ENCODE measurements at places on chromosomes 13 and 19. TPM values are rescaled to one million over a fixed set of nuclear protein-coding genes. Genes with fewer than 3 reads are reported as not detected.

Gene IGFL1
- total RNA-seq, result not detected

Gene ZNF530
- 4.0 TPM for total RNA-seq

Gene PRSS57
- not detected for total RNA-seq

Gene SIGLEC9
- total RNA-seq, result not detected

Gene SHANK1
- 1.9 TPM for total RNA-seq

Gene C13orf46
- total RNA-seq, result 1.7 TPM

Gene PSG6
- not detected for total RNA-seq

Gene LIM2
- total RNA-seq, result not detected

Gene CNFN
- total RNA-seq, result not detected

Gene FCER2
- not detected for total RNA-seq

- no peaks in the 10 kb centered on the region for H3K36me3 ChIP-seq
- H3K4me1 ChIP-seq, result peaks cover 15% of the 10 kb centered on the region
These were observed at the start of gene MYADM for GRCh38 chr19:53867225-53868090. Gene MYADM (plus strand): TSS chr19:53867883. CDS start chr19:53873530, 5,647 bp downstream.

GRCh38 chr19:58033741-58034476 is at the start of gene ZSCAN1:
Gene ZSCAN1 (plus strand): TSS chr19:58034025. CDS start chr19:58037837, 3,812 bp downstream.
- H3K27ac ChIP-seq, result no peak within 1 kb of the TSS
- H3K36me3 ChIP-seq, result no peaks in the 10 kb centered on the region
- no peaks in the 10 kb centered on the region for H3K4me1 ChIP-seq
- H3K4me3 ChIP-seq, result no peak within 1 kb of the TSS
- no peaks in the 10 kb centered on the region for H3K27me3 ChIP-seq

DNA sequence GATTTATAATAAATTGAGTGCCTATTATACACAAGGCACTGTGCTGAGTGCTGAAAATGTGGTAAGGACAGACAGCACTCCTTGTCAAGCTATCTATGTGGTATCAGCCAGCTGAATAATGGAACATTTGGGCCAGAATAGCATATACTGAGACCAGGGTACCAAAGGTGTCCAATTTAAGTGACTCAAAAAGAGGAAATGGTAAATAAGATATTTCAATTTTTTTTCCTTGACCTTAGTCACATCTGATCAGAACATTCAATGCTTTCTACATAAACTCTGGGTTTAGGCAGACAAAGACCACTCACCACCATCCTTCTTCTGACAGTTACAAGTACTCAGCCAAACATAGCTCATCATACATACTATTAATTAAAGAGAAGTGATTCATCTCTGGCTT is 43.2 kb downstream of the RCBTB2 start:
- H3K27me3 ChIP-seq, result no peaks in the 10 kb centered on the region
- no peak overlapping the region for H3K4me3 ChIP-seq
- no peak for DNase-seq

GRCh38 chr19:10332158-10332964 is 968 bp downstream of the RAVER1 start:
- no peaks in the 10 kb centered on the region for H3K27me3 ChIP-seq
- H3K4me1 ChIP-seq, result peaks cover 16% of the 10 kb centered on the region
- H3K4me3 ChIP-seq, result peak overlapping the region; percentile 0
- DNase-seq, result no peak
- H3K36me3 ChIP-seq, result peaks cover 20% of the 10 kb centered on the region

DNA sequence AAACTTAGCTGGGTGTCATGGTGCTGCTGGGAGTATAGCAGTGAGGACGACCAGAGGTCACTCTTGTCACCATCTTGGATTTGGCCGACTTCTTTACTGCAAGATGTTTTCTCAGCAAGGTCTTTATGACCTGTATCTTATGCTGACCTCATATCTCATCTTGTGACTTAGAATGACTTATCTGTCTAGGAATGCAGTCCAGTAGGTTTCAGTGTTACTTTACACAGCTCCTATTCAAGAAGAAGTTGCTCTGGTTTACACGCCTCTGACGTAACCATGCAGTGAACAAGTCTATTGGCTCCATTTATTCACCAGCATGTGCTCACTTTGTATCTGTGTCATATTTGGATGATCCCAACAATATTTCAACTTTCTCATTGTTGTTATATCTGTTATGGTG is 26.7 kb downstream of the ZNF850 start:
- H3K27me3 ChIP-seq, result no peaks in the 10 kb centered on the region
- H3K36me3 ChIP-seq, result peaks cover 11% of the 10 kb centered on the region
- H3K4me3 ChIP-seq, result no peak overlapping the region

- H3K27ac ChIP-seq, result no peak overlapping the region
- H3K27me3 ChIP-seq, result peaks cover 11% of the 10 kb centered on the region
- H3K4me1 ChIP-seq, result no peaks in the 10 kb centered on the region
- no peak for DNase-seq
- no peak overlapping the region for H3K4me3 ChIP-seq
- H3K36me3 ChIP-seq, result no peaks in the 10 kb centered on the region
These were observed 55.6 kb downstream of the GJA3 start for GRCh38 chr13:20105161-20105689.

DNA sequence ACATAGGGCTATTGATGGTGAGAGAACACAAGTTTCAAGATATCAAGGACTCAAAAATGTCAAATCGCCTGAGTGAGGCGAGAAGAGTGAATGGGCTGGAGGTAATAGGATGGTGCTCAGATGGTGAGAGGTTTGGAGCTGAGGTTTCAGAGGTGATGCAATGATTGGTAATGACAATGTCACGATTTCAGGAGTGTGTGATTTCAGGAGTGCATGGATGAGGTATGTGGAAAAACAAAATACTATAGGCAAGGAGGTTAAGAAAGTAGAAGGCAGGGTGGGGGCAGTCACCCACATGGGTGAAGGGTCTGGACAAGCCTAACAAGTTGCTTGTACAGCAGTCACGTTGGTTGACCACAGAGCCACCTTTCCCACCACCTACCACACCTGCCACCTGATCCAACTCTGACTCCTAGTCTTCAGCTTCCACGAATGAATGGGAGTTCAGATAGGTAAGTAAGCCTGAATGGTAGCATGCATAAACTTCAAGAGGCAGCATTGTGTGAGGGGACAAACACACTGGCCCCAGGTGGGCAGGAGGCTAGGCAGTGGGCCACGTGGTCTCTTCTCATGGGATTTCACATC is 71.5 kb downstream of the RUBCNL start:
- H3K4me3 ChIP-seq, result no peak overlapping the region
- no peaks in the 10 kb centered on the region for H3K36me3 ChIP-seq
- peaks cover 3% of the 10 kb centered on the region for H3K27me3 ChIP-seq
- no peaks in the 10 kb centered on the region for H3K4me1 ChIP-seq
- no peak for DNase-seq

- no peak for DNase-seq
- no peaks in the 10 kb centered on the region for H3K36me3 ChIP-seq
- H3K4me1 ChIP-seq, result no peaks in the 10 kb centered on the region
- no peak overlapping the region for H3K27ac ChIP-seq
- no peak overlapping the region for H3K4me3 ChIP-seq
- no peaks in the 10 kb centered on the region for H3K27me3 ChIP-seq
These were observed 254.9 kb upstream of the PCDH20 start for GRCh38 chr13:61670384-61671161.

- no peak for DNase-seq
- H3K4me3 ChIP-seq, result no peak overlapping the region
- H3K4me1 ChIP-seq, result no peaks in the 10 kb centered on the region
These were observed 30.6 kb upstream of the LRP3 start for GRCh38 chr19:33163481-33163880.

DNA sequence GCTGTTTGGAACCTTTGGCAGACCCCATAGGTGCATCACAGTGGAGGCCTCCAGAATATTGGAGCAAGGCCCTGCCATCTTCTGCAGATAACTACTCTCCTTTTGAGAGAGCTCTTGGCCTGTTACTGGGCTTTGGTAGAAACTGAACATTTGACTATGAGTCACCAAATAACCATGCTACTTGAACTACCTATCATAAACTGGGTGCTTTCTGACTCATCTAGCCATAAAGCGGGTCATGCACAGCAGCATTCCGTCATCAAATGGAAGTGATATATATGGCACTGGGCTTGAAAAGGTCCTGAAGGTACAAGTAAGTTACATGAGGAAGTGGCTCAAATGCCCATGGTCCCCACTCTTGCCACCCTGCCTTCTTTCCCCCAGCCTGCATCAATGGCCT is 782.5 kb upstream of the SLITRK6 start:
- no peaks in the 10 kb centered on the region for H3K36me3 ChIP-seq
- no peaks in the 10 kb centered on the region for H3K27me3 ChIP-seq
- H3K4me1 ChIP-seq, result no peaks in the 10 kb centered on the region
- no peak for DNase-seq
- H3K27ac ChIP-seq, result no peak overlapping the region
- no peak overlapping the region for H3K4me3 ChIP-seq

- H3K27ac ChIP-seq, result no peak overlapping the region
- no peak for DNase-seq
- no peak overlapping the region for H3K4me3 ChIP-seq
- H3K36me3 ChIP-seq, result peaks cover 2% of the 10 kb centered on the region
- no peaks in the 10 kb centered on the region for H3K27me3 ChIP-seq
These were observed 21.0 kb downstream of the RFX1 start for GRCh38 chr19:13984875-13985741.

- H3K27ac ChIP-seq, result peak overlapping the region; percentile 65
- H3K4me3 ChIP-seq, result no peak overlapping the region
- no peaks in the 10 kb centered on the region for H3K36me3 ChIP-seq
- H3K4me1 ChIP-seq, result peaks cover 18% of the 10 kb centered on the region
These were observed 42.2 kb downstream of the IFT88 start for GRCh38 chr13:20609145-20609544.

- H3K27ac ChIP-seq, result no peak overlapping the region
- DNase-seq, result peak; percentile 63
- H3K36me3 ChIP-seq, result no peaks in the 10 kb centered on the region
- peaks cover 4% of the 10 kb centered on the region for H3K27me3 ChIP-seq
These were observed 43.9 kb downstream of the SIAH3 start for GRCh38 chr13:45807520-45808099.

GRCh38 chr19:10010247-10010691 is at the start of gene COL5A3:
Gene COL5A3 (minus strand): TSS chr19:10010504. CDS start chr19:10010385, 119 bp downstream.
- DNase-seq, result no peak
- no peak within 1 kb of the TSS for H3K27ac ChIP-seq
- H3K27me3 ChIP-seq, result peaks cover 2% of the 10 kb centered on the region
- peaks cover 4% of the 10 kb centered on the region for H3K4me1 ChIP-seq
- no peak within 1 kb of the TSS for H3K4me3 ChIP-seq

DNA sequence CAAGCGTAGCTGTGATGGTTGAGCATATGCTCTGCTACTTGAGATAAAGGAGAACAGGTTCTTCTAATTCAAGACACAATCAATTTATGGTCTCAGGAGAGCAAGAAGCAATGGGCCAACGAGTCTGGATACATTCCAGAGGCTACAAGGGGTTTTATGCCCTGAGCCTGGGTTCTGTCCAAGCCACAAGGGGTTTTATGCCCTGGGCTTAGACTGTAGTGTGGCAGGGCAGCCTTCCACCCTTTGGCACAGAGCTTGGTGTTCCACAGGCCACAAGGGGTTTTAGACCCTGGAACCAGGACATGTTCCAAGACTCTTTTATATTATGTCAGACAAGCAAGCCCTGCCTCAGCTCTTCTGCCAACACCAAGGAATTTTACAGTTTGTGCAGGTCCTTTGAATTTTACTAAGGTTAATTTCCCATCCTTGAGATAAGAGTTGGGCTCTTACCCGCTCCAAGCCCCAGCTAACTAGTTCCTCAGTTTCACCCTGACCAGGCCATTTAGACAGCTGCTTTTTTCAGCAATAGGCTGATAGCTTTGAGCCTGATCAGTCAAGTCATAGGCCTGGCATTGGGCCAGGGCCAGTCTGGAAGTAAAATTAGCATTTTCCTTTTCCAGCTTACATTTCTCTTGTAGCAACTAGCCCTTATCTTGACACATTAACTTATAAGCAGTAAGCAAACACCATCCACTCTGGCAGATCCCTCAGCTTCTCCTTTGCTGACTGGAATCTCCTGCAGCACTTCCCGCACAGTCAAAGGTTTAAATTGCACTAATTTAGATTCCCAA is 95.0 kb downstream of the ZNF737 start:
- H3K36me3 ChIP-seq, result no peaks in the 10 kb centered on the region
- H3K27me3 ChIP-seq, result no peaks in the 10 kb centered on the region
- no peak overlapping the region for H3K4me3 ChIP-seq
- no peak overlapping the region for H3K27ac ChIP-seq
- no peak for DNase-seq

DNA sequence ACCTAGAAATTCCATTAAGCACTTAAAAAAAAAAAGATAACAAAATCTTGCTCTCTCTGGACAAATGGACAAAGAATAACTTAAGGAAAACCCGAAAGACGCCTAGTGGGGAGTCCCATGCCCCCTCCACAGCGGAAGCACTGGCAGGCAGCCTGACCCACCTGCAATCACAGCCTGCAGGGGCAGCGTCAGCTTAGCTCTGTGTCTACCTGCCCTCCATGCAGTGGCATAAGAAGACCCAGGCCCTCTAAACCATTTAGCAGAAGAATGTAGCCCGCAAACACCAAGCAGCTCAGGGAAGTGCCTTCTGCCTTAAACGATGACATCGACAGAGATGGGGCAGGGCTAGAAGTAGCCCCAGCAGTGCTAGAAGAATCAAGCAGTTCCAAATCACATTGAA is 36.0 kb downstream of the KCTD15 start:
- H3K36me3 ChIP-seq, result no peaks in the 10 kb centered on the region
- no peak for DNase-seq
- no peaks in the 10 kb centered on the region for H3K27me3 ChIP-seq
- no peak overlapping the region for H3K27ac ChIP-seq

DNA sequence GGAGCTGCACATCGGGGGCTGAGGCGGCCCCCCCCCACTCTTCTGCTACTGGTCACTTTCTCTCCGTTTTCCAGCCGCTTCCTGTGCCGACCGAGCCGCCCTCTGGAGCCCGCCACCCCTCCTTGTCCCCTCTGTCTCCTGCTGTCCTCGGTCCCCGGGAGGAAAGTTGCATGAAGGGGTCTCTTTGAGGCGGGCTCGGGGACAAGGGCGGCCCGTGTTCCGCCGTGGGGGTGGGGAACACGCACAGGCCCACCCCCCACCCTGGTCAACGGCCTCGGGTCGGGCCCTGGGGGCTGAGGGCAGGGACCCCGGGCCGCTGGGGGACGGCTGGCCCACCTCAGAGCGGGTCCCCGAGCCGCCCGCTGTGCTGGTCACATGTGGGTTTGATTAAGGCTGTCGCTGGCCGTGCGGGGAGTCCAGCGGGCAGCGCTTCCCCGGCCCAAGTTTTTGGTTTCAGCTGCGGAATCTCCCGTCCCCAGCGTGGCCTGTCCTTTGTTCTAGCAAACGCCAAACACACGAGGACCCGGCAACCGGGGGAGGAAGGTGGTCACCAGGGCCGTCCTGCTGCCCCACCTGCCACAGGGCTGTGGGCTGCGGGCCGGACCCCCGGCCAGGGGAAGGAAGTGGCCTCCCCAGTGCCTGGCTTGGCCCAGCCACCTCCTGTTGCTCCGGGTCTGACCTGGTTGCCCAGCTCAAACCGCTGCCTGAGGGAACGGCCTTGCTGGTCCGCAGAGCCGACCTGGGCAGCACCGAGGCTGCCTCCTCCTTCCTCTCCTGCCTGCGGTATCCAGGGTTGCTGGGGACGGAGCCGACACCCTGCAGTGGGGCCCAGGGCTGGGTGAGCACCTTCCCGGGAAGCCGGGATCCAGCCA is 1.9 kb downstream of the EFNA2 start:
- peaks cover 20% of the 10 kb centered on the region for H3K27me3 ChIP-seq
- H3K4me3 ChIP-seq, result no peak overlapping the region
- no peaks in the 10 kb centered on the region for H3K36me3 ChIP-seq
- H3K27ac ChIP-seq, result no peak overlapping the region
- H3K4me1 ChIP-seq, result no peaks in the 10 kb centered on the region
- no peak for DNase-seq

Data from endothelial cell of umbilical vein (primary cell).